ENCODE measurements at places on chromosomes 6 and 20.

DNA sequence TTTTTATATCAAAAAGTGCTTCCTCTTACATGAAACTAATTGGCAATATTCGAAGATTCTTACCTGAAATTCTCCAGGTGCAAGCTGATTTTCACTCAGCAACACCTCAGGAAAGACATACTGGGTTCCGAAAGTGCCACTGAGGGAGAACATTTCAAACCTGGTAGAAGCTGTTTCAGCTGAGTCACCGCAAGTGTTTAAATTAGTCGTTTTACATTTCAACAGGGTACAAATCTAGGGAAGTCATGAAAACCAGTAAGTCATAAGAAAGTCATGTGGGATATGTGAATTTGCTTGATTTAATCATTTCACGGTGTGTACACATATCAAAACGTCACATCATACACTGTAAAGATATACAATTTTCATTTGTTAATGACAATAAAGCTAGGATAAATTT is 25.3 kb upstream of the TAAR1 start:
- no peak for DNase-seq

GRCh38 chr6:159935633-159936032 is 33.2 kb upstream of the IGF2R start:
- DNase-seq, result no peak

DNA sequence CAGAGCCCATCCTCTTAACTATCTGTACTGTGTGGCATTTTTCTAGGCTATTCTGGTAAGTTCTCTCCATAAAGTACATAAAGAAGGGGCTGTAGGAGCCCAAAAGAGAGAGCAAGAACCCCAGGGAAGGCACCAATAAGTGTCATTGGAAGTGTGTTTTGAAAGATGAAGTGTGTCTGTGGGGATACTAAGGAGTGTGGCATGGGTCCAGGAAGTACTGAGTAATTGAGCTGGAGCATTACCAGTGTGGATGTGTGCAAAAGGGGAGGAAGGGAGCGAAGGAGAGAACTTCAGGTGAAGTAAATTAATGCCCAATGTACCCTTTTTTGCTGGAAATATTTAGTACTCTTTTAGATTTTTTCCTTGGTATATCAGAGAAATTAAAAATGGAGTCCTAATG is 63.9 kb downstream of the KCNS1 start:
- no peak for DNase-seq

DNA sequence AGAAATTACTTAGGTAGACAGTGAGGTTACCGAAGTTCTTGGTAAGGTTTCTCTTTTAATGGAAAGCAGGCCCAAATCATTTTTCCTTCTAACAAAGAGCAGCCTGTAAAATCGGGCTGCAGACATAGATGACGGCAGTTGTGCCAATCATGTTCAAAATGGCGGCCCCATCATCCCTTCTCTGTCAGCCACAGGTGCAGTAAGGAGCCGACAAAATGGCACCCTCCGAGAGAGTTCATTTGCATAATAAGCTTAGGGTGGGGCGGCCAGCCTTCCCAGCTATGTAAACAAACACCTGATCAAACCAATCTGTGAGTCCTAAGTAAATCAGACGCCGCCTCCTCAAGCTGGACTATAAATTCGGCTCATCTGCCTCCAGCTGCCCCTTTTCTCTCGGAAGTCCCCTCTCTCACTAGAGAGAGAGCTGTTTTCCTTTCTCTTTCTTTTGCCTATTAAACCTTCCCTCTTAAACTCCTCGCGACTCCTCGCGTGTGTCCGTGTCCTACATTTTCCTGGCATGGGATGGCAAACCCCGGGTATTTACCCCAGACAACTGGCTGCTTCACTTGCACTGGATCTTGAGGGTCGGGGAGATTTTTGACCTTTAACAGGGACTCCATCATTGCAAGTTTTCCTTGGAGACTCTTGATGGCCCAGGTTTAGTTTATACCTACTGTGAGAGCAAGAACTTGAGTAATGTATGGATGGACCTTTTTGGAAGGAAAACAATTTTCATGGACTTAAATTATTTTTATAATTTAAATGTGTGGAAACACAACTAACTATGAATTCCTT is 8.9 kb upstream of the DDR1 start:
- no peak for DNase-seq

- DNase-seq, result no peak
Observed at GRCh38 chr20:64268174-64268573, 12.6 kb downstream of the PCMTD2 start.

DNA sequence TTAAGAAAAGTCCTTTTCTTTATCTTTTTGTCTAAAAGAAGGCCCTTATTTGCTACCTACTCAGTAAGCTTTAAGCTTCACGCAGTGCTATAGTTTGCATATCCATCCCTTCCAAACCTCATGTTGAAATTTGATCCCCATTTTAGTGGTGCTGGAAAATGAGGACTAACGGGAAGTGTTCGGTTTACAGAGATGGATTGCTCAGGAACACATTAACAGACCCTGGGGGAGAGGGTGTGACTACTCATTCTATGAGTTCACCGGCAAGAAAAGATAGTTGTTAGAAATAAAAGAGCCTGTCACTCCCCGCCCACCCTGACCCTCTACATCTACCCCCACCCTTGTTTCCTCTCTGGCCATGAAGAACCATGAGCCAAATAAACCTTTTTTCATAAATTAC is 546.2 kb downstream of the MEI4 start:
- no peak for DNase-seq

Data from effector memory CD4-positive, alpha-beta T cell (primary cell).